ENCODE measurements at places on chromosomes 6 and 20.

GRCh38 chr6:6331946-6332601 is 11.6 kb upstream of the F13A1 start:
- no peak for DNase-seq

DNA sequence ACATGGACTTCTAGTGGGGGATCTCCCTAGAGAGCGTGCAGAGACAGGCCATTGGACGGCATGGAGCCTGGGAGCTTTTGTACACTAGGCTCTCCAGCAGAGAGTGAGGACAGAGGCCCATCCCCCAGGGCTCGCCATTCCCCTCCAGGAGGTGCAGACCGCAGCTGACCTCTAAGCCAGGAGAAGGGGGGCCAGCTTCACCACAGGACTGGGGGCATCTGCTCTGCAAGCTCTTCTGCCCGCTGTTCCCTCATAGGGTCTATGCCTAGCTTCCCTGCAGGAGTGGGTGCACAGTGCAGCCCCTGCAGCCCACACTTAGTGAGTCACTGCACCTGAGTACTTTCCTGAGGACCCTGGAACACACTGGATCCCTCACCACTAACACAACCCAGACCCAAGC is 94.4 kb downstream of the FHL5 start:
- no peak for DNase-seq

- no peak for DNase-seq
Measured at GRCh38 chr6:121183742-121184141, 150.5 kb downstream of the TBC1D32 start.

DNA sequence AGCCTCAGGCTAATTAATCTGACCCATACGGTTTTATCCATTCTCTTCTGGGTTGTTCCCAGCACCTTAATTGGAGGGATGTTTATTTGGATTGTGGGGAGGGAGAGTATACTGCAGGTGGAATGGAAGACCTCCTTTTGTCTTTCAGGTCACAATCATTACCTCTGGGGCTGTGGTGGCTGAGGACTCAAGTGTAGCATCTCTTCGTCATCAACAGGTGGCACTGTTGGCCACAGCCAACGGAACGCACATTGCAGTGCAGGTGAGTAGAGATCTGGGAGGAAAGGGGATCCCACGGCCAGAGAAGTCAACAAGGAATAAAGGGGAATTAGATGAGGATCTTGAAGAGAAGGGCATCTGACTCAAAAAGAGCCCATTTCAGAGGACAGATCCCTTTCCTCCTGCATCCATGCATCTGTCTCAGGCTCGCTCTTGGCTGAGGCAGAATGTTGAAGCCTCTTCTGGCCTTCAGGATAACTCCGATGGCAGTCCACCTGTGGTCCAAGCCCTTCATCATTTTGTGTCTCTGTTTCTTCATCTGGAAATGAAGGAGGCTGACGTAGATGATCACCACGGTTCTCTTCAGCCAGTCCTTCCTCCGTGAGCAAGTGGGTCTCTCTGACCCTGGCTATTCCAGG is 3.2 kb upstream of the DEF6 start:
- peak; percentile 45 for DNase-seq

GRCh38 chr6:22424196-22424595 is 127.4 kb upstream of the PRL start:
- no peak for DNase-seq

- DNase-seq: peak; percentile 31
Measured at GRCh38 chr20:5072756-5073659, 46.8 kb downstream of the PCNA start.

DNA sequence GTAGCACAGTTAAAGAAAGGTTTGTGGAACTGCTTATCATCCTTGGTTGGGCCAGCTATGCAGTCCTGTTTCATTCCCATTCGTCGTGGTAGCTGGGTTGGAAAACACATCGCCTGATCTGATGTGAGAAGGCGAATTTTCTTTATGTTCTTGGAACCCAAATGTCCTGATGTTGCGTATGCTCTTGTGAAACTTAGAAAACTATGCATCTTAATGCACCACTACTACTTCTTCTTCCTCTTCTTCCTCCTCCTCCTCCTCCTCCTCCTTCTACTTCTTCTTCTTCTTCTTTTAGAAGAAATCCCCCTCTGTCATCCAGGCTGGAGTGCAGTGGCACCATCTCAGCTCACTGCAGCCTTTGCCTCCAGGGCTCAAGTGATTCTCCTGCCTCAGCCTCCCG is 381.6 kb downstream of the UTRN start:
- DNase-seq: no peak

DNA sequence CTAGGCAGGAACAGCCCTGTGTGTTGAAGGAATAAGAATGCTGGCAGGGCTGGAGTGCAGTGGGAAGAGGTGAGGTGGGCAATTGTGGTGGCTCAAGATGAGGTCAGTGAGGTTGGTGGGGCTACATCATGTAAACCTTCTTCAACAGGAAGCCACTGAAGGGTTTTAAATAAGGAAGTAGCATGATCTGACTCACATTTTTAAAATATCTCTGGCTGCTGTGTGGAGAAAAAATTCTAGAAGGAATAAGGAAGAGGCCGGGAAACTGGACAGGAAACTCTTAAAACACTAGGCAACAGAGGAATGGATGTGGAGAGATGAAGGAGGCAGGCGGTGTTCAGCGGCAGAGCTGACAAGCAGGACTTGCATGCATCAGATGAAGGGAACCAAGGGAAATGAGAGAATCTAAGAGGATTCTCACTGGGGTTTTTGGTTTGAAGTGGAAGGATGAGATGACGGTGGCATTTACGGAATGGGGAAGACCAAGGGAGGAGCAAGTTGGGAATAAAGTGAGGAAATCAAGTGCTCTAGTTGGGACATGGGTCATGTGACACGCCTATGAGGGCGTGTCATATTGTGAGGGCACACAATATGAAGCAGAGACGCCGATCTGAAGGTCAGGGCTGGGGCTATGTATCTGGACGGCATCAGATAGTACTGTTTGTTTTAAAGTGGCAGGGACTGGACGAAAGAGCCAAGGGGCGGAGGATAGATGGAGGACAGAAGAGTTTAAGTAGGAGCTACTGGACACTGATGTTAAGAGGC is 18.2 kb downstream of the TMEM242 start:
- peak; percentile 35 for DNase-seq

GRCh38 chr20:25274481-25274880 is 26.6 kb downstream of the PYGB start:
- DNase-seq: no peak

DNA sequence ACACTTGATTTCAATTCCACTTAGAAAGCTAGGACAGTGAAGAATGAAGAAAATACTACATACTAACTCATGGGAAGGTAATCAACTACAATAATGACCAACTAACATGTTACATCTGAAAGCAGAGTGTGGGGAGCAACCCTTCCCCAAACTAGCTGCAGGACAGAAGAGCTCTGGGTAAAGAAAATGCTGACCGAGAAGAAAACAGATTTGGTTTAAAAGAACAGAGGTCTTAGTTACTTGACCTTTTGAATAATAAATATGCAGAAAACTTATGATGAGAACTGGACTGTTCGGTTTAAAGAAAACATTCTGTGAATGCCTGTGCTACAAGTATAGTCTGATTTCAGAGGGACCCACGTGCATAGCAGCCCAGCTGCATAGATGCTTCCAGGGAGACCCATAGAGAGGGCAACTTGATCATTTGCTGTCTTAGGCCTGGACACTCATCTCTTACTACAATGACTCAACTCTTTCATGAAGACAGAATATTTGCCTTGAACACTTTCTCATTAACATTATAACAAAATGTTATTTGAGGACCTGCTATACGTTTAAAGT is 53.5 kb downstream of the RALGAPA2 start:
- no peak for DNase-seq

DNA sequence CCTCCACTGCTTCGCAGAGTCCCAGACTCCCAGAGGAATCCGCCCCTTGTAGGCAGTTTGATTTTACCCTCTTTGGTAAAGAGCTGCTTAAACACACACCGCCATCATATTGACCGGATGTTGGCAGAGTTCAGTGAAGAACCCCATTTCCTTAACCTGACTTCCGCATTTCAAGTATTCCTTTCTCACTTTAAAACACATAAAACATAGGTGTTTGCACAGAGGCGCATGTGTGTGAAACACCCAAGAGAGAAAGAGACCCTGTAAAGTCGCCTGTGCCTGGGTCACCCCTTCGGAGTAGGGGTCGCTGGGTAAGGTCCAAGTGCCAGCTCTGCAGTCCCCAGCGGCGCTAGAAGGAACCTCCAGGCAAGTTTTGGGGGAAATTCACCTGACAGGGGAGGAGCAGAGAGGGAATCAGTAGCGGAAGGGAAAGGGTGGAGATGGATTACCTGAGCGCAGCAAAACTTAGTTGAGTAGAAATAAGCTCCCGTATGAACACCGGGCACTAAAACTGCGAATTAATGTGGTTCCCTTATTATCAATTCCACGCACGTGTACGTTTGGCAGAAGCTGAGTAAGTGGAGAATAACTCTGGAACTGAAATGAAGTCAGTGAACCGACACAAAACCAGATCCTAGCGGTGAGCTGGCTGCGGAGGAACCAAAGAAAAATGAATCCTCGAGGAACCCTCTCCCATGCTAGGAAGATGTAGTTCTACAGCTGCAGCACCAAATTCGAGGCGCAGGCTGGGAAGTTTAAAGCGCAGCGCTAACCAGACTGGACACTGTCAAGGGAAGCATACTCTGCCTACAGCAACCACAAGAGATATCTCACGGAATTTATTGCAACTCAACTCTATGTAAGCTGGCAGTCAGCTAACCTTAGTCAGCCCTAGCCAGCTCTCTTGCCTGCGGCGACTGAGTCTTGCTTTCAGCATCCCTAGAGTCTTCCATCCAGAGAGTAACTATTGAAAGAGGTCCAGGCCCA is 3.5 kb upstream of the HTR1B start:
- no peak for DNase-seq

DNA sequence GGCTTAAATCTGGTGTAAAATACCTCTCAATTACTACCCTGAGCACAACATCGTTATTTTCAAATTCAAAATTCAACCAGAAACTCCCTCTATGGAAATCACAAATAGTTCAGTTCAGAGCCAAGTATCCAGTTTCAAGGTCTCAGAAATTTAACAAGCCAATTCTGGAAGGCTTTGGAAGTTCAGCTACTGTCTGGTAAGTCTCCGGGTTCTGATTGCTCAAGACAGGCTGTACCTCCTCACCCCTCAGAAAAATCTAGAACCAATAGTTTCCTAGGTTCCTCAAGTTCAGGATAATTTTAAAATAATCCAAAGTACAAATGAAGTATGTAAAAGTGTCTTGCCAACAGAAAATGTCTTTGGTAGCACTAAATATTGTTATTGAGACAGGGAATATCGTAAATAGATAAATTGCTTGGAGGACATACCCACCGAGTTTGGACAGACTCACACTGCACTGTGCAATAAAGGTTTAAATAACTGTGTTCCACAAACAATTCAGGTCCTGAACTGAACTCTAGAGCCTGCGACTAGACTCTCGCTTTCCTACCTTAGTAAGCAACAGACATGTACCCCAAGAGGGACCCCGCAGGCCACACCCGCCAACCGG is 729 bp downstream of the ATG5 start:
- DNase-seq: peak; percentile 42

DNA sequence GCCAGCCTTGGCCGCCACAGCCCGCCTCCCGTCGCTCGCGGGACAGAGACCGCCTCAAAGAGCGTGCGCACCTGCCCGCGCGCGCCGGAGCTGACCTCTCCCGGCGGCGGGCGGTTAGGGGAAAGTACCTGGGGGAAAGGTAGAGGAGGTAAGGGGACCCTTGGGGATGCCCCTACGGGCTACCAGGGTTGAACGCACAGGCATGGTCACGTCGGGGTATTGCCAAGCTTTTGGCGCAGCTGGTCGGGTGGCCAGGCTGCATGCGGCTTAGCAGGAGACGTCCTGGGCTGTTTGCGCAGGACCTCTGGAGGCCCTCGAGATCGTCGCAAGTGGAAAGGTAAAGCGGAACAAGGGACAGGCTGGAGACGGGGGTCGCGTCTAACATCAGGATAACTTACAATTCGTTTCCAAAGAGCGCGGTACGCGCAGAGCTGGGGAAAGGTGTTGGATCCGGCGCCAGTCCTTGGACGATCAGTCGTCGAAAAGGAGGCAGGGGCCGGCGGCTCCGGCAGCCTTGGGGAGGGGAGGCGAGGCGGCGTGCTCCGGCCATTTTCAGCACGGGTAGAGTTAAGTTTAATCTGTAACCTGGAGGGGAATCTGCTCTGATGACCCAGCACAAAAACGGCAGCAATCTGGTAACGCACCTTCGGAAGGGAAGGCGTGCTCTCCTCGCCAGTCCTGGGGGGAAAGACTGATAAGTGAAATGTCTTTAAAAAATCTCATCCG is 9.0 kb downstream of the GNAS-AS1 start:
- no peak for DNase-seq

DNA sequence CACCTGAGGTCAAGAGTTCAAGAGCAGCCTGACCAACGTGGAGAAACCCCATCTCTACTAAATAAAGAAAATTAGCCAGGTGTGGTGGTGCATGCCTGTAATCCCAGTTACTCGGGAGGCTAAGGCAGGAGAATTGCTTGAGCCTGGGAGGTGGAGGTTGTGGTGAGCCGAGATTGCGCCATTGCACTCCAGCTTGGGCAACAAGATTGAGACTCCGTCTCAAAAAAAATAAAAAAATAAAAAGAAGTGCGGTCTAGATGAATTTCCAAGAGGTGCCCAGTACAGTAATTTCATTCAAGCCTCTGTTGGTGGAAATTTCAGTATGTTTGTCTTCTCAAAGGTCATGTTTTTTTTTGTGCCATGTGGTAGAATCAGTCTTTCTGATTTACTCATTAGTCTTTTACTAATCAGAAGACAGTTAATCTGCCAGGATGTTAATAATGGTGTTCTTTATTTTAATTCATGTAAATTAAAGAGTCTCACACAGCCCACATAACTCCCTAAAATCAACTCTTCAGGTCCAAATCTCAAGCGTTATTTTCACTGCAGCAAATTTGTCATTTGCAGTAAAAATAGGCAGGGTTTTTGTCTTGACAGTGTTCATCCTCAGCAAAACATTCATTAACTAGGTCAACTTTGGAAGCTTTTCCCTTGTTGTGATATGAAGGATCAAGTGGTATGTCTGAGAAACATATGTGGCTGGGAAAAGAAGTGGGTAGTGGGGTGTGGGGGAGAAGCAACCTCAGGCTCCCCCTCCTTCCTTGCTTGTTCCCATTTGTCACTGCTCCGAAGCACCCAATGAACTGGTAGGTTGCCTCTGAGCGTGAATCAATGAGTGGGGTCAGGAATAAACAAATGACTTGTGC is 13.3 kb downstream of the TP53INP2 start:
- no peak for DNase-seq

GRCh38 chr6:80357674-80358073 is 251.2 kb downstream of the BCKDHB start:
- no peak for DNase-seq

DNA sequence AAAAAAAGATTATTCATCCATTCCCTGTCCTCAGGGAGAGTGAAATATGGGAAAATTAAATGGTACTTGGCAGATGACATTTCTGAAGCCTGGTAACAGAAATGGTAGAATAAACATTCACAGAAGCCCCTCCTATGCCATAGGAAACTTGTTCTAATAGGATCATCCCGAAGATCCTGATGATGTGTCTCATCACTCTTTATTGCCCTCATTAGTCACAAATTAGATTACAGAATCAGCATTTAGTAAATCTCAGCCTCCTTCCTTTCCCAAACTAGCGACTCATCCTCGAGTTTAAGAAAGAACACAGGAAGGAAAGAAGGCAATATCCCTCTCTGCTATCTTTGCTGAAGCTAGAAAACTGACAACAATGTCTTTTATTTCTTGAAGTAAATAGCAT is 154.4 kb downstream of the TMEM200A start:
- no peak for DNase-seq
